Esophagus squamous epithelium (tissue), 5 donors: ENCODE measurements at places on chromosomes 7 and 10.

DNA sequence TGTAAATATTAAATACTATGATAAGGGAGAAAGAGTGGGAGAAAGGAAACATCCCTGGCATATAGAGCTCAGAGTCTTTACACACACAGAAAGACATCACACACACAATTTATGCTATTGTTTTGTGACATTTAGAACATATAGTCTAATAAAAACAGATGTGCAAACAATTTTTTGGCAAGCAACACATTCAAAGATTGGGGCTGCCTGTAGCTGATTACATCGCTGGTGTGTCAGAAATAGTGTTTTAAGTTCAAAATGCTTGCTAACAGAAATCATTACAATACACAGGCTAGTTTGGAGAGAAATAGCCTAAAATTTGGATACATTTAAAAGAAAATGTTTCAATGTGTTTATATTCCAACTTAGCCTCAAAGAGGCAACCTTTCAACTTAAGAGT, 256.7 kb upstream of the NPVF start:
- no peak for DNase-seq

DNA sequence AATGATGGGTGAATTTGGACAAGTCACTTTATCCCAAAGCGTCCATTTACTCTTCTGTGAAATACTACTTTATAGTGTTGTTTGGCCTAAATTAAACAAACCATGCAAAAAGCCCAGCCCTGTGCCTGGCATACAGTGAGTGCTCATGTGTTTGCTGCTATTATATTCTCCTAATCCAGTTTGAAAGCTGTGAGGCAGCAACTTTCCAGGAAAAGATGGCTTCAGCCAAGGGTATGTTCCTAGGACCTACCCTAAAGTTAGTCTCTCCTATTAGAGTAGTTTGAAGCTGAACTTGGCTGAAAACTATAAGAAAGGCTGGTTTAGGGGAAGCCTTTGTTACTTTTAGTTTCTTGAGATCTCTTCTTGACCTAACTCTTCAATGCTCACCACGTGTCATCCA, 19.9 kb downstream of the ACSL5 start:
- no peak for DNase-seq

- no peak for DNase-seq
Observed at GRCh38 chr7:152074673-152075072, 49.2 kb downstream of the GALNT11 start.

GRCh38 chr7:68511281-68511680, 1087.0 kb upstream of the AUTS2 start:
- DNase-seq: no peak

DNA sequence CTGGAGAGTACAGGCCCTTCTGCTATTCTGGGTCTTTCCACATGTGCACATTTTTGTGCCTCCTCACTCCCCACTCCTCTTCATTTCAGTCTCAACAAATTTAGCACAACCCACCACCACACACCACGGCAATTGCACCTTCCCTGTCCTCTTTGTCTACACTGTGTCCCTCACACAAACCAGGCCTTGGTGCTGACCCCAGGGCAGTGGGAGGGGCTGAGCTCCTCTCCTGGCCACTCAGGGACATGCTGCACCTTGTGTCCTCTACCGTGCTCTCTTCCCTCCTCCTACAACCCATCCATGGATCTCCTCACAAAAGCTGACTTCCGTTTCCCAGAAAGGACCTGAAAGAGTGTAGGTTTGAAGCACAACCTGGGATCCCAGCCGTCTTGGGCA, 90.9 kb upstream of the IKZF1 start:
- DNase-seq: no peak

GRCh38 chr10:66025186-66025585, 900.6 kb upstream of the LRRTM3 start:
- DNase-seq: no peak

DNA sequence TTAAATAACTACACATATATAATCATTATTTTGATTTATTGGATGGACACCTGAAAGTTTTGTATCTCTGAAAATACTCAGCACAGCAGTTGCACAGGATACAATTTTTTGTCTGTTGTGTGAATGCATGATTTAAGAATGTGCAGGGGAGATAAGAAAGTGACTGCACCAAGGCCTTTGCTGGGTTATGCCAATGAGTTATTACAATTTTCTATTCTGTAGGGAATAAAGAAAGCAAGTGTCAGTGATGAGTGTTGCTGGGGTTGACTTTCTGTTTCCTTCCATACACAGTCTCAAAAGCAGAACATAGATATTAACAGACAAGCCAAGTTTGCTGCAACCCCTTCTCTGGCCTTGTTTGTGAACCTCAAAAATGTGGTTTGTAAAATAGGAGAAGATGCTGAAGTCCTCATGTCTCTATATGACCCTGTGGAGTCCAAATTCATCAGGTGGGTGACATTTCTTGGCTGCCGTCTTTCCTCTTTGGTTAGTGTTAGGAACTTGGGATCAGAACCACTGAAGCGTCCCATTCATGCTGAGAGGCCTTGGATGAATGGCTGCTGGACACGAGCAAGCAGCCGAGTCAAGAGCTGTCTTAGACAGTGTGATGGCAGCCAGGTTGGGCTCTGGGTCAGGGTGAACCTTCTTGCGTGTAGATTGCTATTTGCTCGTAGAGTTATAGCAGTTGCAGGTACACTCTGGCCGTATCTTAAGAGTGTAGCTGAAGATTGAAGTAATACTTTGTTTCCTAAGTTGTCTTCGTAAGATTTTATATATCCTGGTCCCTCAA, 92.8 kb downstream of the DOCK1 start:
- DNase-seq: no peak

DNA sequence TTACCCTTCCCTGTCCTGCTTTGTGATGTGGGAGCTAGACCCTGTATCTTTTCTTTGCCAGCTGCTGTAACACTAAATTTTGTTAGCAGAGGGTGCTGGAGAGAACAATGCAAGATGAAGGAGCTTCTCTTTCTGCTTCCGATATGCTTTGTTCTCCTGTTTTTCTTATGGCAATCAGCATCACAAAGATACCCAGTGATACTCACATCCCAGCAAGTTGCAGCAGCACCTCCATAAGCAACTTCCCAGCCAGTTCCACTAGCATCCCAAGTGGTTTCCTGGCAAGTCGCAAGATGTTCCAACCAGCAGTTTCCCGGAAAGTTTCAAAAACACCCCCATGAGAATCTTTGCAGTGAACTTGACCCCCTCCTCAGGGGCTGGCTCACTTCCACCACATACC, 148.6 kb downstream of the IMMP2L start:
- DNase-seq: no peak

DNA sequence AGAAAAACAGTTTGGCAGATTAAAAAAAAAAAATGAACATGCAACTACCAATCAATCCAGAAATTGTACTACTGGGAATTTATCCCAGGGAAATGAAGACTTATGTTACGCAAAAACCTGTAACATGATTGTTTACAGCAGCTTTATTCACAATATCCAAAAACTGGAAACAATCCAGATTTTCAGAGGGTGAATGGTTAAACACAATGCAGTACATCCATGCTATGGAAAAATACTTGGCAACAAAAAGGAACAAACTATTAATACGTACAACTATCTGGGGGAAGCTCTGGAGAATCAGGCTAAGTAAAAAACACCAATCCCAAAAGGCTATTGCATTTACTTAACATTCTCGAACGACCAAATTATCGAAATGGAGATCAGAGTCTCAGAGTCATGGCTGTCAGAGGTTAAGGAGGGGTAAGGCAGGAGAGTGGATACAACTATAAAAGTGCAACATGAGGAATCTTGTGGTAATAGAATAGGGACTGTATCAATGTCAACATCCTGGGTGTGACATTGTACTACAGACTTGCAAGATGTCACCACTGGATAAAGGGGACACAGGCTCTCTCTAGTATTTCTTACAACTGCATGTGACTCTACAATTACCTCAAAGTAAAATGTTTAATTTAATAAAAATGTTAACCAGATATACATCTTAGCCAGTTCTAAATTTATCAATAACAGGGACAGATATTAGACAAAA, 21.5 kb upstream of the RUFY2 start:
- no peak for DNase-seq

DNA sequence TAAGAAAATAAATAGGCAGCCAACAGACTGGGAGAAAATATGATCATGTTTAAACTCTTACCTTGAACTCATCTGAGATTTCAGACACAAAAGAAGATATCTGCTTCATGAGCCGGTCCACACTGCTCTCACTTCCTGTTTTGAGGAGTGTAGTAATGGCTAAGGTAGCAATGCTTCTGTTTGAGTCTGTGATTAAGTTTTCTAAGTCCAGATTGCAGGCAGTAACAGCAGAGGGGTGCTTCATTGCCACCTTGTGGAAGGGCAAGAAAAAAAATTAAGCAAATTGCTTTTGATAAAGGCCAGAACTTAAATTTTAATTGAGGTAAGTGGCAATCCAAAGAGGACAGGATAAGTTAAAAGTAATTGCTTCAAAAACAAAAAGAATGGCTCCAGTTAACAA, 69.1 kb downstream of the MEST start:
- DNase-seq: no peak

DNA sequence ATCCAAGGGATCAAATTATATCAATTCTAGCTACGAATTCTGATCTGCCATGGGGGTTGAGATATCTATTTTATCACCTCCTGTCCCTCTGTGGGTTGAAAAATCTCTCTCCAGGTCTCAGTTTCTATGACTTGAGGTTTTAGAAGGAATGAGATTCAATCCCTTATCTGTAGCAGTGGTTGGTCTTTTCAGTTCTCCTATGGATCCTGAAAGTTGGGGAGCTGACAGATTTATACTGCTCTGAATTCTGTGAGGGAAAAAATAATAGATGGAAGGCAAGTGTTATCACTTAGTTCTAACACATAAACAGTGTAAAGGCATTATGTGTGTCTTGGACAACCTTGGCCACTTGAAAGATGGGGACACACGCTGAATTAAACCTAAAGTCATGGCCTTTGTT, 15.8 kb upstream of the FBXW4 start:
- no peak for DNase-seq

- no peak for DNase-seq
Observed at GRCh38 chr10:43865265-43866135, 216.8 kb upstream of the ZNF32 start.
